Kidney epithelial cell (primary cell): ENCODE measurements at places on chromosomes 12 and 14.

DNA sequence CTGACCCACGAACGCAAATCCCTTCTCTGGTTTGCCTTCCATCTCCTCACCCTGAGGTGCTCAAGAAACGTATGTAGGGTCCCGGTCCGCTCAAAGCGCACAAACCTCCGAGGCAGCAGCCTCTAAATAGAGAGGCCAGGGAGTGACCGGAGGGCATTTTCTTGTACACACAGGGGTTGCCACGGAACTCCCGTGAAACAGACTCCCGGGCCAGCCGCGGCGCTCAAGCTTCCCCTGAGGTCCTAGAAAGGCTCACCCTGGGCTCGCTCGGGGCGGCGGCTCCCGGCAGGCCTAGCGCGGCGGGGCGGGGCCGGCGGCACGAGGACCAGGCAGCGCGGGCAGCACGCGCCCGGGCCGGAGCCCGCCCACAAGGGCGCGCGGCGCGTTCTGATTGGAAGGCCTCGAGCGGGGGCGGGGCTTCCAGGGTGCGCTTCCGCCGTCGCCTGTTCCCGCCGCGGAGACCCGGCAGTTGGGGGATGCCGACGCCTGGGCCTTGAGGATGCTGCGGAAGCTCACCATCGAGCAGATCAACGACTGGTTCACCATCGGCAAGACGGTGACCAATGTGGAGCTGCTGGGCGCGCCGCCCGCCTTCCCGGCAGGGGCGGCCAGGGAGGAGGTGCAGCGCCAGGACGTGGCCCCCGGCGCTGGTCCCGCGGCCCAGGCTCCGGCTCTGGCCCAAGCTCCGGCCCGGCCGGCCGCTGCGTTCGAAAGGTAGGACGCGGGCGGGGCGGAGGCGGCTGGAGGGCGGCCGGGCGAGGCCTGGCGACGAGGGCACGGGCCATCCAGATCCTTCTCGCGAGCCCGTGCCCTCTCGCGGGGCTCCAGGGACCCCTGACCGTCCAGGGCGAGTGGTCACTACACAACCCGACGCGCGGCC, at the start of gene TDRD9:
Gene TDRD9, plus strand, starts transcription at position 446 of the 880 bp plus-strand sequence. Its CDS starts 54 bp downstream, at position 500.
- no peak for DNase-seq

DNA sequence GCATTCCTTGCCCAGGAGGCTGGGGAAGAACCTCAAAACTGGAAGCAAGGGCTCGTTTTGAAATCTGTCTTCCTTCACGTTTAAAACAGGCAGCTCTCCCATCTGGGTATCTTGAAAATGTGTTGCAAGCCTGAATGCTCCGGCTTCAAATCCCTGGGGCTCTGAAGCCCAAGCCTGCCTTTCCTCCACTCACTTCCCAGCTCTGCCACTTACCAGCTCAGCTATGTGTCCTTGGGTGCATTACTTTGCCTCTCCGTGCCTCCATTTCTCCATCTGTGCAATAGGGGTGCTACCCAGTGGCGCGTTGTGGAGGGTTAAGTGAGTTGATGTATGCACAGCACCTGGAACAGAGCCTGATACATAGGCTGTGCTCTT, 97.6 kb downstream of the GCH1 start:
- DNase-seq: no peak

GRCh38 chr12:1203735-1204019, 212.7 kb downstream of the ERC1 start:
- DNase-seq: no peak

- no peak for DNase-seq
These were observed 7.8 kb downstream of the PPTC7 start for GRCh38 chr12:110575326-110575725.

- DNase-seq: no peak
These were observed 743.4 kb downstream of the RPS29 start for GRCh38 chr14:48842785-48843184.

DNA sequence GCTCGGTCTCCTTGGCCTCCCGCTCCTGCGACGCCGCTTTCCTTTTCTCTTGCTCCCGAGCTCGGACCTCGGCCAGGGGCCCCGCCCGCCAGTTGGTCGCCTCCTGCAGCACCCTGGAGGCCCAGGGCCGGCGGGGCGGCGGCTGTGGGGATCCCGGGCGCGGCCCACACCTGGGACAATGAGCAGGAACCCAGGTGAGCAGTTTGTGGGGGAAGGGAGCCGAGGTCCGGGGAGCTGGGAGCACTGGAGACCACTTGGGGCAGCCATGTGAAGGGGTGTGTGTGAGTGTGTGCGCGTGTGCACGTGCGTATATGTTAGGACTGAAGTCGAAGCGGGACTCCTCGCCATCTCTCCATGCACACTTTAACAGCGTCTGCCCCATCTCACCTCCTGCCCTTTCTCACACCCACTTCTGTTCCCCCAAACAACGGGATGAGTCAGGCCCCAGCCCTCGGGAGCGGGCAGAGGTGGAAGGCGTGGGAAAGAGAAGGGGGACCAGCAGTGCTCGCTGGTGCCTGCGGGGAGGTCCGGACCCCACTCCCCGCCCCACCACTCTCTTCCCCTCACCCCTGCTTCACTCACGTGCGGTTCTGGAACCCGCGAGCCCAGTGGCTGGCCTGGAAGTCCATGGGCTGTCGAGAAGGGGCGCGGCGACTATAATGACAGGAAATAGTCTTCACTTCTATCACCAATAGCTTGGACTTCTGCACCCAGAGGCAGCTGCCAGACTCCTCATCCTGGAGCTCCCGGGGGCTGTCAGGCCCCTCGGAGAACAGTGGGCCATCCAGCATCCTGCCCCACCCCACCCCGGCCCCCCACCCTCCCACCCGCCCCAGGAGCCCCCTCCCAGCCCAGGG, 450 bp downstream of the DDN start:
- DNase-seq: no peak

- DNase-seq: no peak
These were observed 55.4 kb downstream of the TMEM121 start for GRCh38 chr14:105581551-105582341.

DNA sequence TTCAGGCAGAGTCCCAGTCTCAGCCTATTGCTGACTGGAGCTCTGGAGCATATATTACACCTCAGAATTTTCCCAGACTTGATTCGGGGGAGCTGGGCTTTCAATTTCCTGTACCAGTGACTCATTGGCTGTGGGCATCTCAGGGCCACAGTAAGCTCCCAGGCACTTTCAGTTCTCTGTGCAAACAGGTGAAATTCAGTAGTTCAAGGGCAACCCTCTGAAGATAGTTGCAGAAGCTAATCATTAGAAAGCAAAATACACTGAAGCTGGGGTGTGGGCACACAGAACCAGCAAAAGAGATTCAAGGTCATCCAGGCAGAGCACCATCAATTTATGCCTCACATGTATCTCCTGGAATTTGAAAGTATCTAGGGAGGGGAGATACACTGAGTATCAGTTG, 8.1 kb upstream of the NIN start:
- DNase-seq: no peak

- DNase-seq: no peak
These were observed 5.6 kb upstream of the RPAP3 start for GRCh38 chr12:47711448-47711847.

GRCh38 chr14:93969082-93969828, 7.1 kb downstream of the ASB2 start:
- no peak for DNase-seq

GRCh38 chr14:70709726-70710382, 68.1 kb downstream of the TTC9 start:
- DNase-seq: no peak

GRCh38 chr14:22289570-22289969, 299.5 kb downstream of the DAD1 start:
- DNase-seq: no peak

GRCh38 chr12:104975587-104976343, 10.4 kb upstream of the NOPCHAP1 start:
- DNase-seq: no peak

DNA sequence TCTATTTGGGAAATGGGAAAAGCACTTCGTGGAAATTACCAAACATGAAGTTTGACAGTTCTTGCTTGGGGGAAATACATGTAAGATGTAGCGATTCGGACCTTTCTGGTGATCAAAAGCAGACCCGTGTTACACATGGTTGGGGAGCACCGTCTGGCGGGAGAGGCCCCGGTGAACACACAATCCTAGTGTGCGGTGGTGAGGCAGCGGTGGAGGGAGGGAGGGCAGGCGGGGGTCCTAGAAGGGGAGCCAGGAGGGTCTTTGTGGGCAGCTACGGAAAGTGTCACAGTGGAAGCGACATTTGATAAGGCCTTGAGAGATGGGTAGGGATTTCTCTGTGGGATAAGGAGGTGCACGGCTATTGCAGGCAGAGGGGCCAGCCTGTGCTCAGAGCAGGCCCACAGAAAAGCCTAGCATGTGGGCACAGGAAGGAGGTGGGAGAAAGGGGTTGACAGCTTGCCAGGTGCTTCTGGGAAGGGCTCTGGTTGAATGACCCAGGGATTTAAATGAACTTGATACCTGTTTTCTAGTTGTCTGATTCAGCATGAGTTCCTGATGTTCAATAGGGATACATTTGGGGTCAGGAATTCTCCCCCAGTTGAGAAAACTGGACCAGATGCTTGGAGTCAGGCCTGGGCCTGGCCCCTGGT, 7.2 kb downstream of the MVK start:
- DNase-seq: no peak

GRCh38 chr12:115004470-115005146, 320.6 kb upstream of the TBX3 start:
- DNase-seq: no peak

- no peak for DNase-seq
These were observed 229.6 kb upstream of the NOS1 start for GRCh38 chr12:117590999-117591398.

DNA sequence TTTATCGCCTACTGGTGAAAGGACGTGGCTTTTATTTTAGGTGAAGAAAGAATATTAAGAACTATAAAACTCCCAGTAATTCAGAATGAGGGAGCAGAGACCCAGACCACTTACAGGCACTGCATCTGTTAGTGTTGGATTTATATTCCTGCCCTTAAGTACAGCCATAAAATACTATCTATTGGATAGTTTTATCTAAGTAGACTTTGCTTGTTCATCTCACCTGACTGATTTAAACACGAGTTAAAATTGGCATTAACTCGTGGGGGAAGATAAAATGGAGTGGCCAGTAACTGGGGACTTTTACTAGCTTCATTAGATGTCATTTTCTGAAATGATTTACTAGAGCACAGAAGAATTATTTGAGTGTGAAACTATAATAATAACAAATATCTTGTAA, 1377.5 kb upstream of the TMEM132C start:
- no peak for DNase-seq

DNA sequence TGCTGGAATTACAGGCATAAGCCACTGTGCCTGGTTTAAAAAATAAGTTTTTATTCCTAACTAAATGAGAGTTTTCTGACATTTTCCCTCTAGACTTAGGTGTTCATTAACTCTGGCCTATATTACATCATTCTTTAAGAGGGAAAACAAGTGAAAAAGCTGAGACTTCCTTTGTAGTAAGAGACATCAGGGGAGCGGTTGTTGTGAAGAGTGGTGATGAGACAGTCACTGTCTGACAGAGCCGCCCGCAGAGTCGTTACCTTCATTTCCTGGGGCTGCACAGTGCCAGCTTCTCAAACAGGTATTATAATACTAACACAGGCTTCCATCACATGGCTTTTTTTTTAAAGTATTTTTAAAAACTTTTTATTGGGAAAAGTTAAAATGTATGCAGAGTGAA, 19.7 kb upstream of the TDRD9 start:
- no peak for DNase-seq

DNA sequence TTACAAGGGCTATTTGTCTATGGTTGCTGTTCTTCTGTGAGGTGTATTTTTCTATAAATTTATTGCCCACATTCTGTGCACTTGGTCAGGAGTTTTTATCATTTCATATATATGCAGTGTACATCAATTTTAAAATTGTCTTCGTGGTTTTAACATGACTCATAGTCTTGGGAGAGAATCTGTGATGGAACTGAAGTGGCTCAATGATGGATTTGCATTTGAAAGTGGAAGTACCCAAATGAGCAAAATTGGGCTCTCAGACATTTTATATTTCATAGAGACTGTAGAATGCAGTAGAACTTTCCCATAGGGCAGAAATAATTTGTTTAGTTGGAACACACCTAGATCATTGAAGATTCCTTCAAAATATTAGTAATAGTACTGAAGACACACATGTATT, 1.9 kb upstream of the SCFD1 start:
- no peak for DNase-seq

GRCh38 chr12:44063671-44064070, 227.8 kb downstream of the TMEM117 start:
- DNase-seq: no peak

- DNase-seq: no peak
These were observed 992.9 kb downstream of the GALC start for GRCh38 chr14:87000081-87000480.

GRCh38 chr12:71591601-71592000, 72.0 kb downstream of the ZFC3H1 start:
- no peak for DNase-seq
